Stimulated activated CD4-positive, alpha-beta T cell treated with anti-CD3 and anti-CD28 coated beads, Interleukin-1b, Interleukin-23, amount 100 ng/mL, for 1 hour (primary cell): ENCODE measurements at places on chromosomes 16 and 17.

GRCh38 chr16:71853413-71853812 lies 7.6 kb downstream of the ATXN1L start:
- DNase-seq, result no peak

DNA sequence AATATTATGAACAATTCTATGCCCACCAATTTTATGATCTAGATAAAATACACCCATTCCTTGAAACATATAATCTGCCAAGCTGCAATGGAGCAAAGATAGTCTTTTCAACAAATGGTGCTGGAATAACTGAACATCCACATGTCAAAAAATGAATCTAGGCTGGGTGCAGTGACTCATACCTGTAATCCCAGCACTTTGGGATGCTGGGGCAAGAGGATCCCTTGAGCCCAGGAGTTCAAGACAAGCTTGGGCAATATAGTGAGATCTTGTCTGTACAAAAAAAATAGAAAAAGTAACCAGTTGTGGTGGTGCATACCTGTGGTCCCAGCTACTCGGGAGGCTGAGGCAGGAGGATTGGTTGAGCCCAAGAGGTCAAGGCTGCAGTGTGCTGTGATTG lies 92.5 kb downstream of the N4BP1 start:
- no peak for DNase-seq

DNA sequence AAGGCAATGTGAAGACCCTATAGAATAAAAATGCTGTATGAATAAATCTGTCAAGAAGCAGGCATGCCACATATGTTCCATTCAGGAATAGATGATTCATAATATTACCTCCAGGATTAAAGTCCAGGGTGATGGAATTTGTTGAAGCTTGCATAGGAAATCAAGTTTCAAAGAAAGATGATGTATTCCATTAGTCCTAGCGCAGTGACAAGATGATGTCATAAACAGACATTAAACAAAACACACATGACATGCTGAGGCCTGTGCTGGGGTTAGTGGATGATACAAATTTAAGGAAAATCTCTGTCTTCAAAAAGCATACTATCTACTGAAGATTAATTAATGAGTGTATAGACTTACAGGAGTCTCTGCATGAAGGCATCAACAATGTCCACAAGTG lies 1025.2 kb downstream of the CDH11 start:
- DNase-seq, result no peak

DNA sequence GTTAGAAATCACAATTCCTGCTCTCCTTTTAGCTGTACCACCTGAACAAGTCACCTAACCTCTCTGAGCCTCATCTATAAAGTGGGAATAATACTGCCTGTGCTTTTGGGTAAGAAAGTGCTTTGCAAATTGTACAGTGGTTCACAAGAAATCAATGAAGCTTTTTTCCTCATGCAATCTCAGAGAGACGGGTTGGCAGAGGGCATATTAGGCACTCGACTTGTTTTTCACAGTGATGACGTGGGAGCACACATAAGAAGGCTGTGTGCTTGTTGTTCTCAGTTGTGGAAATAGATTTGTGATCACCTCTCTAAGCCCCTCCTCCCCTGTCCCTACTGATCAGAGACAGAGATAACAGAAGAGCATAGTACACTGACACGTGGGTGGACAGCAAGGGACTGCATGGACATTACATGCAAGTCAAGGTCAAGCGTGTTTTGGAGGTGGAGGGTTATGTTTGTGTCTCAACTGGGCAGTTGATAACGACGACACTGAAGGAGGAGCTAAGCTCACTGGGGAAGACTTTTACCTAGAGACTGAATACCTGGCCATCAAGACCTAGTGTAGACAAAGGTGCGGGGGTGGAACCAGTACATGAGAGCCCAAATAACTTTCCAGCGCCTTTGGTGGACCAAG lies 1.7 kb upstream of the GPT2 start:
- no peak for DNase-seq

- no peak for DNase-seq
Observed at GRCh38 chr17:50514936-50515702, 6.9 kb downstream of the MYCBPAP start.

DNA sequence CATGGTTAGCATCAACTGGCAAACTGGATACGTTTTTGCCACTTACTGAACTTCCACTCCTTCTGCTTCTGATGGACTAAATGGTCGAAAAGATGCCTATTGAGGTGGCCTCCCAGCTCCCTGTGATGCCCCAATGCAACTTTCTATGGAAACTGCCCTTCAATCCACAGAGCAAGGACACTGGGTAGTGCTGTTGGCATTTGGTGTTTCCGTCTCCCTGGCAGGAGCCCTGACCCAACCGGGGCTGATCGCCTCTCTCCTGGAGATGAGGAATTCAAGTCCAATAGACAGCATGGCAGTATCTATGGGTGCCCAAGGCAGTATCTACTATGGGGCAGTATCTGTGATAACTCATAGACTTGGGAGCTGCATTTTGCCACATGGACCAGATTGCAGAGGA lies 116.3 kb upstream of the IRX3 start:
- DNase-seq, result no peak

GRCh38 chr17:64024215-64024654 lies 3.8 kb upstream of the ICAM2 start:
- DNase-seq, result no peak

DNA sequence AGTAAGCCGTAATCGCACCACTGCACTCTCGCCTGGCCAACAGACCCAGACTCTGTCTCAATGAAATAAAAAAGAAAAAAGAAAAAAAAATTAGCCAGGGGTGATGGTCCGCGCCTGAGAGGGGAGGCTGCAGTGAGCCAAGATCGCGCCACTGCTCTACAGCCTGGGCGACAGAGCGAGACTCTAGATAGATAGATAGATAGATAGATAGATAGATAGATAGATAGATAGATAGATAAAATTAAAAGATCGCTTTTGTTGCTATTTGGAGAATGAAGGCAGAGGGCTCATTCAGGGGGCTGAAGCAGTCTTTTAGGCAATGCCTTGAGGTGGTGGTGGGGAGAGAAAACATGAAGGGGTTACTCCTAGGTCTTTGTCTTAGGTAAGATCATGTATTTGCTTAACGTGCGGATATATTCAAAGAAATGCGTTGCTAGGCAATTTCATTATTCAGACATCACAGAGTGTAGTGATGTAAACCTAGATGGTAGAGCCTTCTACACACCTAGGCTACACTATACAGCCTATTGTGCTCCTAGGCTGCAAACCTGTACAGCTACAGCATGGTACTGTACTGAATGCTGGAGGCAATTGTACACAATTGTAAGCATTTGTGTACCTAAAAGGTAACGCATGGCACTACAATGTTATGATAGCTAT lies 4.3 kb upstream of the HES7 start:
- DNase-seq, result no peak

DNA sequence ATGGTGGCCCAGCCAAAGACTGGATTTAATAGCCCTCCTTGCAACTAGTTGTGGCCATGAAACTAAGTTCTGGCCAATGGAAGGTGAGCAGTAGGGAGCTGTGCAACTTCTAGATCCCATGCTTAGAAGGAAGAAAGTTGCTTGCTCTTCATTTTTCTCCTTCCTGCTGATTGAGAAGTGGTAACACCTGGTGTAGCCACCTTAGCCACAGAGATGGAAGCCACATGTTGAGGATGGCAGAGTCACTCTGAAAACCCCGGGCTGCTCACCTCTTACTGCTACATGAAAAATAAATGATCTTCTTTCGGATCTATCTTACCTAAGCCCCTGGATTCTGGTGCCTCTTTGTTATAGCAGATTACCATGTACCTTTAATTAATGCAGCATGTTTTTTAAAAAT lies 10.3 kb upstream of the ATP5MC1 start:
- DNase-seq, result no peak

- no peak for DNase-seq
Observed at GRCh38 chr16:13289515-13289914, 388.1 kb downstream of the SHISA9 start.

DNA sequence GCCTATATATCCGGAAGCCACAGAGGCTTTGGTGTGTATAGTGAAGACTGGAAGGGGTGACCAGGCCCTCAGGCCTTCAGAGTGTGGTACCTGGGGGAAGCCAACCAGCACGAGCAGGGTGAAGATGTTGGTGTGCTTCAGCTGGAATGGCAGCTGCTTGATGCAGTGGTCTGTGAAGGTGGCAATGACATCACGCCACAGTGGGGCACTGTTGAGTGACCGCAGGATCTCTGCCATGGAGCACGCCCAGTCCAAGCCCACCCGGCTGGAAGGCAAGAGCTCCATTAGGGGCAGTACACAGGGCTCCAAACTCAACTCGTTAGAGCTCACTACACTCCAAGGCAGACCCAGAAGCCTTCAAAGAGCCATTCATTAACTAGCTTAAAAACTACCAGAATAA lies 68.5 kb upstream of the ATP2A3 start:
- no peak for DNase-seq

GRCh38 chr17:66548158-66548557 lies 245.7 kb downstream of the PRKCA start:
- no peak for DNase-seq

DNA sequence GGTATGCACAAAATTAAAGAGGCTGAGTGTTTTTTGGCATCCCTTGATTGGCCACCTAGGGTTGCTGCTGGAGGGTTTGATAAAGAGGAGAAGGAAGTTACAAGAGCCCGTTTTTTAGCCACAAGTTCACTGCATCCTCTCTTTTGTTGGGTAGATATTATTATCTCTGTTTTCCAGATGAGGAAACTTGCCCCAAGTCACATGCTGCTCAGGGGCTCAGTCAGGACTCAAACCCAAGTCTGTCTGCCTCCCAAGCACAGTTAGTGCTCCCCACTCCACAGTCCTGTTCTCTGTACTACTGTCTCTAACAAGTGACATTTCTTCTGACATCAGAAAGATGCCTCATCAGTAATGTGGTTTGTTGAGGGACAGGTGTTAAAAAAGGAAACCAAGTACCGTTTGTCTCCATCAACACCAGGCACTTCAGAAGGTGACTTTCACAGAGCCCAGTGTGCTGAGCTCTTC lies 1.4 kb downstream of the NT5M start:
- DNase-seq, result no peak

GRCh38 chr16:54446639-54447038 lies 160.1 kb upstream of the IRX3 start:
- no peak for DNase-seq

- DNase-seq, result no peak
Observed at GRCh38 chr16:8594149-8594666, 3.9 kb upstream of the TMEM114 start.

DNA sequence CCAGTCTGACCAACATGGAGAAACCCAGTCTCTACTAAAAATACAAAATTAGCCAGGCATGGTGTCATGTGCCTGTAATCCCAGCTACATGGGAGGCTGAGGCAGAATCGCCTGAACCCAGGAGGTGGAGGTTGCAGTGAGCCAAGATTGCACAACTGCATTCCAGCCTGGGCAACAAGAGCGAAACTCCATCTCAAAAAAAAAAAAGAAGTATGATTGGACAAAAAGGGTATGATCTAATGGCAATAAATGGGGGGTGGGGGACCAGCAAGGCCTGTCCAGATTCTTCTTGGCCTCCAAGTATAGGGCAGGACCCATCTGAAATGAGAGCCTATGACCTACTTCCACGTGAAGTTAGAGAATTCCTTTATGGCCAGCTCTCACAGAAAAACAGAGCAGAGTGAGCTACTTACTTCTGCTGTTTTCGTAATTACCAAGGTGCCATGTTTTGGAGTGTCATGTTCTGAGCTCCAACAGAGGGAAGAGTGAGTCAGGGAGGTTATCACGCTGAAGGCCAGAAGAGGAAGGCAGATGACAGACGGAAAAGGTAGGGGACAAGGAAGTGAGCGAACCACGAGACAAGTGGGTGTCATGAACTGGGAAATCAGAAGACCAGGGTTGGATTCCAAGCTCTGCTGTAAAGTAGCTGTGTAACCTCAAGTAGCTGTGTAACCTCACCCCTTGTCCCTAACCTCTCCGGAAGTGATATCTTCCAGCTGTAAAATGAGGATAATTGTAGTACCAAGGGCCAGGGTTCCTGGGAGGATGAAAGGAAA lies 3.6 kb upstream of the ZMYND15 start:
- no peak for DNase-seq

- no peak for DNase-seq
Observed at GRCh38 chr16:5665834-5666233, 568.2 kb upstream of the EEF2KMT start.

DNA sequence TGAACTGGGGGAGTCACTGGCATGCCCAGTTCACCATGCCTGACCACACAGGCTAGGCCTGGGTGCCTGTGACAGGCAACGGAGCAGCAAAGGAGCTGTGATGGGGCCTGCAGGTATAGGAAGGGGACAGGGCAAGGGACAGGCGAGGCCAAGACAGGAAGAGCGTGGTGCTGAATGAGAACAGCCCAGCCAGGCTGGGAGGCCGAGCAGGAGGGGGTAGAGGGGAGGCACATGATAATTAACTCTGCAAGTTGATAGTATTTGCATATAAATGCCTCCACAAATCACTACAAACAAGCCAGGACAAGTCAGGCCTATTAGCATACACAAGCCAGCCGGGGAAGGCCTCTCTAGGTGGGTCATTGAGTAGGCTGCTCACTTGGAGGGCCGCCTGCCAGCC lies 7.8 kb downstream of the ZFHX3 start:
- DNase-seq, result no peak

- no peak for DNase-seq
Observed at GRCh38 chr16:11306381-11306780, 25.3 kb upstream of the PRM1 start.

GRCh38 chr17:37671028-37671823 lies 28.0 kb upstream of the DDX52 start:
- no peak for DNase-seq

GRCh38 chr16:50678531-50678930 lies 2.6 kb downstream of the SNX20 start:
- DNase-seq, result no peak

- DNase-seq, result no peak
Observed at GRCh38 chr16:72424757-72425156, 252.8 kb upstream of the PMFBP1 start.

GRCh38 chr17:37774504-37774903 lies 29.6 kb upstream of the HNF1B start:
- no peak for DNase-seq

- DNase-seq, result no peak
Observed at GRCh38 chr17:2034157-2034556, 4.2 kb downstream of the DPH1 start.

DNA sequence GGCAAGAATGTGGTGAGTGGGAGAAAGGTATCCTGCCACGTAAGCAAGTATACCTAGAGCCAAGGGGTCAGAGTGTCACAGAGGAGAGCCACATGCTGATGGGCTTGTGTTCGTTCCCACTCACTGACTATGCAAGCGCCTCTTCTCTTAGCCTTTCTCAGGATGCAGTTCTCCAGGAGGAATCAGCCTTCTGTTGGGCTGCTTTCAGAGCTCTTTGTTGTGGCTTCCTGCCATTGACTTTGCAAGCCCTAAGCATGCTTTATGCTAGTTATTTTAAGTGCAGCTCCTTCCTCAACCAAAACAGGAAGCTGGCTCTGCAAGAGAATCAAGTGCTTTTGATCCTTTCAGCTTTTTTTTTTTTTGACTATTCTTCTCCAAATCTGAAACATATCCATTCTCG lies 66.6 kb downstream of the SIAH1 start:
- no peak for DNase-seq
